Fibroblast of lung (primary cell): ENCODE measurements at places on chromosomes 16 and 17. TPM values are rescaled to one million over a fixed set of nuclear protein-coding genes. Genes with fewer than 3 reads are reported as not detected.

Gene KRTAP4-1
- polyA plus RNA-seq, result not detected in 2 replicates

DNA sequence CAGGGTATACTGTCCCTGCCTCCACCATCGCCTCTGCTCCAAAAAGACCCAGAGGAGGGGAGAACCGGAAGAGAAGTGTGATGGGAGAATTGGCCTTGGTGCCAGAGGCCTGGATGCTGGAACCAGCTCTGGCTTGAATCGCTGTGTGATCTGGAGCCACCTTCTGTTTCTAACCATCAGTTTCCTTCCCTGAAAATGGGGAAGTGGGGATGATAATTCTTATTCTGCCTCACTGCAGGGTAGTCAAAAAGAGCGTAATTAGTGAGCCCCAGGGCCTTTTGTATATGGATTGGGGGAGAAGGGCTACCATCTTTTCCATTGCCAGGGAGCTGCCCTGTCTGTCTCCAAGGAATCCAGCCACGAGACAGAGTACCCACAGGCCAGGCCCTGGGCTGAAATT, 52.2 kb downstream of the CCT6B start:
- DNase-seq, result no peak

- peak; percentile 45 for DNase-seq
These were observed 36.7 kb downstream of the CMIP start for GRCh38 chr16:81481207-81481821.

DNA sequence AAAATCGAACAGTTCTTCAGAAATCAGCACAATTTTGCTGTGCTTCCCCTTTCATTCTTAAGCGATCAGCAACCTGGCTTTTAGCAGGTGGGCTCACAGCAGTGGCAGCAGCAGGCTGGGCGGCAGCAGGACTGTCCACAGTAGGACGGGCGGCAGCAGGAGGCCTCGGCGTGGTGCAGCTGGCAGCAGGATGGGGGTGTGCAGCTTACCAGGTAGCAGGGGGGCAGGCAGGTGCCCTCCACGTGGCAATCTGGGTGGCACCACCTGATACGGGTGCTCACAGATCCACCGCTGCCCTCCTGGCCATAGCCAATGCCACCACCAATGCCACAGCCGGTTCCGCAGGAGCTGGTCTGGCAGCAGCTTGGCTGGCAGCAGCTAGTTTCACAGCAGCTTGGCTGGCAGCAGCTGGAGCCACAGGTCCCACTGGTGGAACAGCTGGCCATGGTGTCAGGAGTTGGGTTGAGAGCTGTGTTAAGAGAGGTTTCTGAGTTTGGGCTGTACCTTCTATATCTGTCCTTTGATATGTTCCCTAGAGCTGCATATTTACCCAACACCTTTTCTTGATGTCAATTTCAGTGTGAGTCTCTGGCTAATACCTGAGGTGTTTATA, at the start of gene KRTAP1-4:
KRTAP1-4 (minus strand) TSS at position 563 of the 613 bp plus-strand sequence; CDS start at position 446, 117 bp downstream.
- no peak for DNase-seq

Gene HOXB8
- polyA plus RNA-seq, result 1.4 and 2.0 TPM in 2 replicates

Gene CNTROB
- polyA plus RNA-seq, result 12.6 and 20.8 TPM in 2 replicates
